Upper lobe of right lung (tissue), 1 donor: ENCODE measurements at places on chromosomes 3 and 15. TPM values are rescaled to one million over a fixed set of nuclear protein-coding genes. Genes with fewer than 3 reads are reported as not detected.

DNA sequence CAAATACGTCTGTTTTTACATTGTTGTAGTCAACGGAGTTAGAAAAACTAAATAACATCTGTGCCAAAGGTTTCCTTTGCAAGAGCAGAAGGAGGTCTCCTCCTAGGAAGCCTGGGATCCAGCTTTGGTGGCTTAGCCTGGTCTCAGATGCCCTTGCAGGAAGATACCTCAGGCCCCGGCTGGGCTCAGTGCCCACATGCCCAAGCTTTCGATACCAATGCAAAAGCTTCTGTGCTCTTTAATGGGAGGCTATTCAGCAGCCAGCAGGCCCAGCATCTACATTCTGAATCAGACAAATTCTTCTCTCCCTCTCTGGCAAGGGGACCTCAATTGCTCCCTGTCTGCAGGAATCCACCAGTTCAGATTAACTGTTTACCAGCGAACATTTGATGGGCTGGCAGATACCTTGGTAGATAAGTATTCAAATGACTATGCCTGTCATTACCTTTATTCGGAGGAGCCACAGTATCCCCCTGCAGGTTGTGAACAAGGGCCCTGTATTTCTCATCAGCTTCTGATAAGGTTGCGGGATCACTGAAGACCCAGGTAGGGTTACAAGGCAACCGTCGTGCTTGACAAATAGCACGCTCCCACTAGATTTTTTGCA, 180.1 kb upstream of the KBTBD8 start:
- no peaks in the 10 kb centered on the region for H3K36me3 ChIP-seq
- H3K27me3 ChIP-seq, result no peaks in the 10 kb centered on the region
- no peak overlapping the region for H3K4me3 ChIP-seq
- H3K27ac ChIP-seq, result no peak overlapping the region
- no peaks in the 10 kb centered on the region for H3K4me1 ChIP-seq

USP50 gene
- total RNA-seq, result not detected

DNA sequence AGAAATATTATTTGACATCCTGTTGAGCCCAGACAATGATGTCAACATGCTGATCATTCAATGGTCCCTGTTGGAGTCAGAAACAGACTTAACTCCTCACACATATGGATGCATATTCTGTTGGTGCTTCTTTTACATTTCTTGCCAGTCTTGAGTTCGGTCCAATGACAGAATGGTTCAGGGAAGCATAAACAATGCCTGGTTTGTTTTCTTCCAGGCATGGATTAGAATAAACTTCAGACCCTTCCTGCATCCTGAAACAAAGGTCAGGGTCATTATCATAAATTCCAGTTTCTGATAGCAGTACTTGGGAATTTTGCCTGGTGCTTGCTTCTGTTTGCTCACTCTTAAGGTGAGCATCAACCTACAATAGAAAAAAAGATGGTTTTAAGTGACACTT, 33.3 kb downstream of the BTLA start:
- no peak overlapping the region for H3K27ac ChIP-seq
- peaks cover 16% of the 10 kb centered on the region for H3K4me1 ChIP-seq
- H3K36me3 ChIP-seq, result no peaks in the 10 kb centered on the region
- no peak overlapping the region for H3K4me3 ChIP-seq

DNA sequence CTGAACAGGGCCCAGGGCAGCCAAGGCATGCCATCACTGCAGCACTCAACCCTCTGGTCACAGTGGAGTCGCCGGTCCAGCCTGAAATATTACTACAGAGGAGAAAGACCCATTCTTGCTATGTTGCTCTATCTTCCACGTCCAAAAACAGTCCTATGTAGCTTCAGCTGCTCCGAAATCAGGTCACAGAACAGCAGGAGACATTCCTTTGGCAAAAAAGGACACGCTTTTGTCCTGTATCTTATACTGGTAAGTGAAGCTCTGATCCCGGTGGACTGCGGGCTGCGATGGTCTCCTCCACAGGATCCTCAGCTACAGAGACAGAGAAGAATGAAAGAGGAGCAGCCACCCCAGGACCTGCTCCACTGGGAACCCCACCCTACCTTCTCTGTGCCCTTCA, 17.6 kb downstream of the ELP6 start:
- H3K27me3 ChIP-seq, result no peaks in the 10 kb centered on the region
- no peak for DNase-seq
- peaks cover 46% of the 10 kb centered on the region for H3K36me3 ChIP-seq
- H3K4me3 ChIP-seq, result no peak overlapping the region
- H3K4me1 ChIP-seq, result no peaks in the 10 kb centered on the region

DNA sequence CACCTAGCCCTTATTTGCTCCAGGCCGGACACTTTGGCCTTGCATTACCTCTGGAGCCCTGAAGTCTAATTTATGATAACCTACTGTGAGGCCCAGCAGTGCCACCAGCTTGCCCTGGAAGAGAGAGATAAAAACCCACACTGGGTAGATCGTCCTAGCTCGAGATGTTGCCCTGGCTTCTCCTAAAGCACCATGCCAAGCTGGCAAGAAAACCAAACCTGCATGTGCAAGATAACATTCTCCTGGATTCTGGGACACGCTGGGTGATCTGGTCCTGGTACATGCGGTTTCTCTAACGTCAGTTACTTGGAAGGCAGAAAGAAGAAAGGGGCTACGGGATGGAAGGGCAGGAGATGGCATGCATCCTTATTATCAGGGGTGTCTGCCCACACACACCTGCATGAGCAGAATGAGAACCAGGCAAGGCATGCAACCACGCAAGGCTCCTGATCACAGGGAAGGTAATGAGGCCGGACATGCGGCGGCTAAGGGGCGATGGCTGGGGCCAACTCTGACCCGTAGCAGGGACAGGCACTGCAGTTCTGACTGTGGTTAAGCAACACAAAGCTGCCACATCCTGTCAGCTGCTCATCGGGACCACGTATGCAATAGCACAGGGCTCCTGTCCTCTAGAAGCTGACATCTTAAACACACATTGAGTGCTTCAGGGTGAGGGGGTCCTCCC, 73.0 kb downstream of the OXNAD1 start:
- no peak for DNase-seq
- no peak overlapping the region for H3K4me3 ChIP-seq
- peaks cover 8% of the 10 kb centered on the region for H3K36me3 ChIP-seq
- peak overlapping the region; percentile 51 for H3K27ac ChIP-seq
